Foreskin fibroblast (primary cell): ENCODE measurements at places on chromosomes 11 and 22.

DNA sequence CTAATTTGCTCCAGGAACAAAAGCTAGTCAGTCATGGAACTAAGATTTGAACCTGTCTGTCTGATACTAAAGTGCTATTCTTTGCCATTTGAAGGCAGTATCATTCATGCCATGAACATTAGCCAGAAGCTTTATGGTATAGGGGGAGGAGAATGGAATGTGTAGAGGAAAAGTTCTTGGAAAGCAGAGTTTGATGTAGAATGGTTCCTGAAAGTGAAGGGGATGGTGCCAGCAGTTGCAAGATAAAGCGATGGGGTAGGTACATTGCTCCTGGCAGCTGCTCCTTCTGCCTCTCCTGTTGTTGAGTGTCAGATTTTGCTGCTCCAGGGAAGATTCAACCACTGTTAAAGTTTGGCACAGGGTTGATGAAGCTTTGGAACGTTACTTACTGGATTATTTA is 53.4 kb downstream of the ARHGAP42 start:
- DNase-seq: peak; percentile 31

GRCh38 chr11:40384991-40385390 is 1074.5 kb downstream of the LRRC4C start:
- peak; percentile 87 for DNase-seq

DNA sequence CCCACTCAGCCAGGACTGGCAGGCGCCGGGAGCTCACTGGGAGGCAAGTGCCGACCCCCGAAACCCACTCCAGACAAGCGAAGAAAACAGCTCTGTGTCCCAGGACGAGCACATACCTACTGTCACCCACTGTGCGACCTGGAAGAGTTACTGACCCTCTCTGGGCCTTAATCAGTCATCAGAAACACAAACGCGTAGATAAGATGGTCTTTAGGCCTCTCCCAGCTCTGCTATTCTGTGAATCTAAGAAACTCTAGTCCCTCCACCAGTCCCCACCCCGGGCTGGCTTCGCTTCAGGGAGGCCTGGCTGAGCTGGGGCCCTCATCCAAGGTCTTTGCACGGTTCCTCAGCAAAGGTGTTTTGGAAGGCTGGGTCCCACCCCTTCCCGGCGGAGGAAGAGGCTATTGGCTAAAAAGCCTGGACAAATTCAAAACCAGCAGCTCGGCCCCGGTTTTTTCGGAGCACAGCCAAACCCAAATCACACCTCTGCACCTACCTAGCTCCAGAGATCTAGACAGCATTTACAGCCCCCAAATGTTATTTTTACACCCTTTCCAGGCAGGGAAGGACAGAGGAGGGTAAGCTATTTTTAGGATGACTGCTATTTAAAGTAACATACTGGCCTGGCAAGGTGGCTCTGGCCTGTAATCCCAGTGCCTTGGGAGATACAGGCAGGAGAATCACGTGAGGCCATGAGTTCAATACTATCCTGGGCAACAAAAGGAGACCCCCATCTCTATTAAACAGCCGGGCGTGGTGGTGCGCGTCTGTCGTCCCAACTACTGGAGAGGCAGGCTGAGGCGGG is 13.2 kb upstream of the HDHD5 start:
- no peak for DNase-seq

DNA sequence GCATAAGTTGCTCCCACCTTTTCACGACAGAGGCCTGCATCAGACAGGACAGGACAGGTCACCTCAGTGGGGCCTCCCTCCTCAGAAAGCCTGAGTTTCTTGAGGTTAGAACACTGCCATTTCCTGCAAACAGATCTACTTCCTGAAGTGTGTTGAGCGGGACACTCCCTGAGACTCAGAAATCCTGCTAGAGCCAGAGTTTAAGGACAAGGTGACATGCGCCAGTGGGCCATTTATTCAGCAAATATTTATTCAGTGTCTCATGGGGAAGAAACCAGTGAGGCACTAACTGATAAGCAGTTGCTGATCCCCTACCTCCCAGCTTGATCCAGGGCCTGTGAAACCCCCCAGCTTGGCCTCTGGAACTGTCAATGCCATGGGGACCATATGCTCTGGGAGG is 454.6 kb downstream of the SOX6 start:
- no peak for DNase-seq

- DNase-seq: no peak
Measured at GRCh38 chr11:65811764-65812475, 21.8 kb upstream of the SNX32 start.

DNA sequence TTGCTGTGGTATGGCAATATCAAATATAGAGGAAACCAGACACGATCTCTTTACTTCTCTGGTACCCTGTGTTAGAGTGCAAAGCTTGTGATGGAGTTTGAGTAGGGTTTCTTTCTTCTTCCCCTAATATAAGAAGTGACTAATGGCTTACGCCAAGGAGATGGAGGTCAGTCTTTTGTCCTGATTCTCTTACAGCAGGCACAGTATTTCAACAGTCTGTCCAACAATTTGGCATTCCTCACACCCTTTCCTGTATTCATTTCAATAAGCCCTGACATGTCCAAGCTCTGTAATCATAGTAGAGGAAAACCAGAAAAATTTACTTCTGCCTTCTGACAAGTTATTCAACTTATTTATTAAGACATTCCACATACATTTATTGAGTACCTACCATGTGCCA is 546.2 kb downstream of the TMEM135 start:
- no peak for DNase-seq

- no peak for DNase-seq
Measured at GRCh38 chr22:43852573-43853327, 9.6 kb downstream of the SULT4A1 start.

DNA sequence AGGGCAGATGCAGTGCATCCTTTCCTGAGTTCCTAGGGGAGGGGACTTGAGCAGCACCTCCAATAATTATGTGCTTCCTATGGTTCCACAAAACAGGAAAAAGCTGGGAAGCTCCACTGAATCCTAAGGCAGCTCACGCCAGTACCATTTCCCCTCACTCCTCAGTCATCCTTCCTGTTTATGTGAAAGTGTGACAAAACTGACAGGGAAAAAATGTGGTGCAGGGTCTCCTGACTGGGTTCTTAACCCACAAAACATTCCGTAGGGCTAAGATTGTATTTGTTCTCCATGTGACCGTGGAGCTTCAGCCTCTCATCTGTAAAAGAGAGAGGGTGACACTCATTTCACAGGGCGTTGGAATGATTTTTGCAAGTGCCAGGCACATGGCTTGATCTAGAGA is 12.2 kb upstream of the LYVE1 start:
- no peak for DNase-seq

GRCh38 chr11:86606836-86607481 is 65.5 kb downstream of the ME3 start:
- DNase-seq: no peak

- DNase-seq: peak; percentile 48
Measured at GRCh38 chr22:39311592-39312400, 7.6 kb downstream of the RPL3 start.

DNA sequence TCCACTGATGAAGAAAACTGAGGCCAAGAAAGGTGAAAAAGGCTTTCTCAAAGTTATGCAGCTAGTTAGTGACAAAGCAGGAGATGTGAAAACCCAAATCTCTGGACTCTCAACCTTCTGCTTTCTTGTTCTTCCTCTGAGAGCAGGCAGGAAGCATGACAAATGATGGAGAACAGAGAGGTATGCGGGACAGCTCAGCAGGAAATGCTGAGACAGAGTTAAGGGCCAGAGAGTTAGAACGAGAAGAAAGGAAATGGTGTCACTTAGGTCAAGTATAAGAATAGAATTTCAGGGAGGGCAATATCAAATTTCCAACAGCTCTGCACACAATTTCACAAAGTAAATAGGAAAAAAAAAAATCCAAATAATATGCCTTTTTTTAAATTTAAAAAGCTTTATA is 67.6 kb upstream of the ARHGAP42 start:
- peak; percentile 62 for DNase-seq
